ENCODE measurements at places on chromosomes 2 and 18.

DNA sequence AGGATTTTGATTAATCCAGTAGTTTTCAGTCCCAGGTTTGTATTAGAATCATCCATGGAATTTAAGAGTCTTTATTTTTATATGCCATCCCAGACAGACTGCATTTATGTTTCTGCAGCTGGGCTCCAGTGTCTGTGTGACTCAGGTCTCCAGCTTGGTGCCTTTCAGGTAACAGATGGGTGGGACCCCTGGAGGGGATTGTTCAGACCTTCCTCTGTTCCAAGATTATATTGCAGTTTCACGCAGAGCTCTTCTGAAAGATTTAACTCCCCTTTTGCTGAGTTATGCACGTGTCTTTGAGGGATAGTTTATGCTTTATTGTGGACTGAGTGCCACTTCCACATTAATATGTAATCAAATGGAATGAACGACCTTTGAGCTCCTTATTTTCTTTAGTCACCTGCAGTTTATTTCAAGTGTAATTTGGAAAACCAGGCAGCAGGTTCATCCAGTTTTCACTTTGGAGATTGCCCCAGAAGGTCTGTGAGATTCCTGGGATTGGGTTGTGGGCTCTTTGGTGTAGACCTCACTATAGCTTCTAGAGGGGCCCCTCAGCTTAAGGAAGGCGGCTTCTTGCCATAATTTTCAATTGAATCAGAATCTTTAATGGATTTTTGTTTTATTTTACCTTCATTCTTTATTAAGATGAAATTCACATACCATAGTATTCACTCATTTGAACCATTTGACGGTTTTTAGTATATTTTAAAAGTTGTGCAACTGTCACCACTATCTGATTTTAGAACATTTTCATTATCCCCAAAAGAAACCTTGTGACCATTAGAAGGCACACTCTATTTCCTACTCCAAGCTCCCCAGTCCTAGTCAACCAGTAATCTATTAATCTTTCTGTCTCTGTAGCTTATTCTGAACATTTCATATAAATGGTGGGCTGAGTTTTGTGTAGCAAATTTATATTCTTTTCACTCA is 135.0 kb downstream of the WDSUB1 start:
- DNase-seq, result no peak

DNA sequence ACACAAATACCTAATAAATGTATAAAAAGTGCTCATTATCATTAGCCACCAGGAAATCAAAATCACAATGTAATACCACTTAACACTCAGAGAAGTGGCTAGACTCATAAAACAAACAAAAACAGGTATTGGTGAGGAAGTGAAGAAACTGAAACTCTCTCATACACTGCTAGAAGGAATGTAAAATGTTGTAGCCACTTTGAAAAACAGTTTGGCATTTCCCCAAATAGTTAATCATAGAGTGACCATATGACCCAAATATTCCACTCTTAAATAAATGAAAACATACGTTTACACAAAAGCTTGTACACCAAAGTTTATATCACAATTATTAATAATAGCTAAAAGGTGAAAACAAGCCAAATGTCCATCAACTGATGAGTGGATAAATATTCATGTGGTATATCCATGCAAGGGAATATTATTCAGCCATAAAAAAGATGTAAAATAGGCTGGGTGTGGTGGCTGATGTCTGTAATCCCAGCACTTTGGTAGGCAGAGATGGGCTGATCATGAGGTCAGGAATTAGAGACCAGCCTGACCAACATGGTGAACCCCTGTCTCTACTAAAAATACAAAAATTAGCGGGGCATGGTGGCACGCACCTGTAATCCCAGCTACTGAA is 86.2 kb upstream of the COL5A2 start:
- no peak for DNase-seq

DNA sequence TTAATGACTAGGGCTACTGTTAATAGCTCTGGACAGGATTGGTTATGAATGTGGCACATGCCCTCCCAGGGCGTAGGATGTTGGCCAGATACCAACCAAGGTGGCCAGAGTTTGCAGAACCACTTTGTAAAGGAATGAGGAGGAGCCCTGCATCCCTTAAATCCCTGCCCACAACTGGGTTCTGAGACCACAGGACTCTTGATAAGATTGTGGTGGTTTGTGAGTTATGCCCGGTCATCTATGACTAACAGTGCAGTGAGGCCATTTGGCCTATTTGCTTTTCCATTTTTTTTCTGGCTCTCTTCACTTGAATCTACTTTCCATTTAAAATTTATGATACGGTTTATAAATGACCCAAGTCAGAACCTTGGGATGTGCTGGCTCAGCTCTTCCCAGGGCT is 294.5 kb downstream of the PRKCE start:
- no peak for DNase-seq

DNA sequence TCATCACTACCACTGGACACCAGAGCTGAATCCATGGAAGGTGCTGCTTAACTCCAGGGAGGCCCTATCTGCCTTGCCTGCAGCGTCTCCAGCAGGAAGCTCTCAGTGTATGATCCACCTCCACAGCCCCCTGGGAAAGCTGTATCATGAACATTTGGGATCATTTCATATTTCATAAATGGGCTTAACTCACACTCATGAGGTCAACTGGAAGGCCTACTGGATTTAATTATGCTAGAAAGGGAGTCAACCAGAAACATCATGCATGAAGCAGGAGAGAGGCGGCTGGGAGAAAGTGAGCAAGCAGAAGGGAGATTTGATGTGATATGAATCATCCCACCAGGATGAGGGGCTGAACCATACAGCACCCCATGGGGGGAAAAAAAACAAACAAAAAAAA is 537.7 kb downstream of the TNS1 start:
- DNase-seq, result no peak

GRCh38 chr18:4299395-4299794 is 155.7 kb downstream of the DLGAP1 start:
- no peak for DNase-seq

DNA sequence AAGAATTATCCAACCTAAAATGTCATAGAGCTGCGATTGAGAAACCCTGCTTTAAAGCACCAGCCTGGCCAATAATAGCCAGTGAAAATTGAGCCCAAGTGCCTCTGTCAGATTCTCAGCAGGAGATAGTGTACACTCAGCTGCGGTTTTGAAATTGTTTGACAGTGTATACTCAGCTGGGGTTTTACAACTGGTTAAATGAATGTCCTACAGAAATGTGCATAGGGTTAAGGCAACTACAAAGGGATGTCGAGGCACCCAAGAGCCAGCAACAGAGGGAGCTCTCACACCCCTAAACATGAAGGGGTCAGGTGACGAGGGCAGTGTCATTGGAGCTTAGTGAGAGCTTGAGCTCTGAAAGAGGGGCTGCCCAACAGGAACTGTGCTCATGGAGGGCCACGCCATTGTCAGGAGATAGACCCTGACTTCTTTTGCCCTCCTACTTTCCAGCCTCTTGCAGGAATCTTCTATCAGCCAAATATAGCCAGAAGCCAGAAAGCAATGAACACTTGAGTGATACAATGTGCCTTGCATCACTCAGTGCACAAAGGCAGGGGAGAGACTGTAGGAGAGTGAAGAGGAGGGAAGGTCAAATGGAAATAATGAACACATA is 15.1 kb downstream of the ACTG2 start:
- DNase-seq, result peak; percentile 23

- DNase-seq, result peak; percentile 56
Observed at GRCh38 chr2:241354668-241355658, 1.1 kb upstream of the FARP2 start.

GRCh38 chr18:44779753-44780292 is 99.1 kb downstream of the SETBP1 start:
- DNase-seq, result no peak

GRCh38 chr2:216923706-216924105 is 63.8 kb upstream of the TNP1 start:
- DNase-seq, result no peak

GRCh38 chr18:33805592-33805991 is 227.6 kb downstream of the ASXL3 start:
- no peak for DNase-seq

DNA sequence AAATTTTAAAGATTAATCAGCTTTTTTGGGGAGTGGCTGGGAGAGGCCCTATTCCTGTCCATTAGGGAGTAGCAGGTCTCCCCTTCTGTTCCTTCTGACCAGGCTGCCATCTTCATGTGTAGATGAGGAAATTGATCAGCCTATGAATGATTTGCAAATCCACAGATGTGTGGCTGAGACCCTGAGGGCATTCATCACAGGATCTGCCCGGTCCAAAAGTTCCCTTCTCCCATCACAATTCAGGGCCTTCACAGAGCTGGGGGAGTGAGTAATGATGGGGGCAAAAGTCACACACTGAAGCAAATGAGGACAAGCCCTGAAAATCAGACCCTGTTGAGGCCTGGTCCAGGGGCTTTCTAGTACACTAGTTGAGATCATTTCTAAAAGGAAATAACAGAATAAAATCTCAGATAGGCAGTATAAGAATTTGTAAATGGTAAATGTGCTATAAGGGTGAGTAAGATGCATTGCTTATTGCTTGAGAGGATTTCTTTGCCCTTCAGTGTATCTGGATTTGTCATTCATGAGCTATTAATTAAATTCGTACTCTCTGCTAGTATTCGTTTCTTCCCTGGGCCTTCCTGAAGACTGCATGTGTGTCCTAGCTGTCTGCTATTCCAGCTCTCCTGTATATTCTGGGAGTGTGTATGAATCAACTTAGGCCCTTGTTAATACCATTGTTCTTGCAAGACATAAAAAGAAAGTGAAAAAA is 53.2 kb downstream of the SETBP1 start:
- DNase-seq, result no peak

DNA sequence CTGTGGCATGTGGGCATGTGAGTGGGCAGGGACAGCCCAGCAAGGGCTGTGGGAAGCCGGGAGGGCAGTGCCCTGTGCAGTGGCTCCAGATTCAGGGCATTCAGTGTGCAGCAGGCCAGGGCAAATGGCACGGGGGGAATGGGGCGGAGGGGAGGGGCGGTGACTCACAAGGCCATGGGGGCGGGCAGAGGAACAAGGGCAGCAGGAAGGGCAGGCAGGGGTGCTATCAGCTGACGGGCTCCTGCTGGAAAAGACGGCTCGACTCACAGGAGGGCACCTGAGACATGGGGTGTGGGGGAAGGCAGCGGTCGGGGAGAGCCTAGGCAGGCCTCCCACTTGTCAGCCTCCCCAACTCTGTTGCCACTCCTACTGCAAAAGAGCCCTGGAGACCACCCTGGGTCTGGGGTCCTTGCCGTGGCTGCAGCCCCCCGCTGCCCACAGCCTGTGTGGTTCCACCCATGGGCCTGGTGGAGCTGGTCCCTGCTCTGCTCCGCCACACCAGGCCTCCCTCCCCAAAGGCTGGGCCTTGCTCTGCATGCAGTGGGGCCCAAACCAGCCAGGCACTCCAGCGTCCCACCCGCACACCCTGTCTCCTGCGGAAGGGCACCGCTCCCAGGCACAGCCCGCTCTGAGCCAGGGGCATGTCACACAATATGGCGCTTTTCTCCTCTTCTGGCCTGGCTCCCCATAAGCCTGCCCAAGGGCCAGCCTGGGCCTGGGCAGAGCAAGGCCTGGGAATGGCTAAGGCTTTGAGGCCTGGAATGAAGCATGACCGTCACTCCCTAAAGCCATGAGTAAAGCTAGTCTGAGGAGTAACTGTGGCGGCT is 25.9 kb downstream of the HS6ST1 start:
- DNase-seq, result no peak

GRCh38 chr2:28009732-28010131 is 119.2 kb downstream of the BABAM2 start:
- DNase-seq, result no peak

GRCh38 chr2:147846412-147847081 is 1.7 kb downstream of the ACVR2A start:
- DNase-seq, result peak; percentile 6

- no peak for DNase-seq
Observed at GRCh38 chr2:71589763-71590162, 136.4 kb downstream of the DYSF start.

DNA sequence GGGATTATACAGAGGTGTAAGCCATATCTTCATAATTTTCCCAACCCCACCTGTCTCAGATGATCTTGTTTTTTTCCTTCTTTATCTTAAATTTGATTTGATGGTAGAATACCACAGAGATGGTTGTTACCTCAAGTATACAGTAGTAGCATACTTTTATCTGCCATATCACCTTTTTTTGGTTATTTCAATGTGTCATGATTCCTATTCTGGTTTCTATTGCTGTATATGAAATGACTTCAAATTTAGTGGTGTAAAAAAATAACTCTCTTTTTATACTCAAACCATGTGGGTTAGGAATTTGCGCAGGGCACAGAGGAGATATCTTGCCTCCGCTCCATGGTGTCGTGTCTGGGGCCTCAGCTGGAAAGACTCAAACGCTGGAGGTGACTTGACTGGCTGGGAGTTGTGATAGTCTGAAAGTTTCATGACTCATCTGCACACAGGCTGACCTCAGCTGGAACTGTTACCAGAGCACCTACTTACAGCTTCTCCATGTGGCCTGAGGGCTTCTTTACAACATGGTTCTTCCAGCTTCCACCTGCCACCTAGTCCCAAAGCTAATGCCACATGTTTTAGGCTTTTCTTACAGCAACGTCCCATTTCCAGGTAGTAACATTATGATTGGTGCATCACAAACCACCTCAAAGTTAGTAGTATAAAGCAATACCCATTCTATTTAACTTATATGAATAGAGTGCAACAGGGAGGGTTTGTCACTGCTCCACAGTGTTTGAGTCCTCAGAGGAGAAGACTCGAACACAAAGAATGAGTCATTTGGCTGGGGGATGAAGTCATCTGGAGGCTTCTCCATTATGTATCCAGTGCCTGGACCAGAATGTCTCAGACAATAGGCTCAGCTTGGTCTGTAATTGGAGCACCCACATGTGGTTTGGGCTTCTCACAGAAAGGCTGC is 82.3 kb upstream of the XPO1 start:
- no peak for DNase-seq

DNA sequence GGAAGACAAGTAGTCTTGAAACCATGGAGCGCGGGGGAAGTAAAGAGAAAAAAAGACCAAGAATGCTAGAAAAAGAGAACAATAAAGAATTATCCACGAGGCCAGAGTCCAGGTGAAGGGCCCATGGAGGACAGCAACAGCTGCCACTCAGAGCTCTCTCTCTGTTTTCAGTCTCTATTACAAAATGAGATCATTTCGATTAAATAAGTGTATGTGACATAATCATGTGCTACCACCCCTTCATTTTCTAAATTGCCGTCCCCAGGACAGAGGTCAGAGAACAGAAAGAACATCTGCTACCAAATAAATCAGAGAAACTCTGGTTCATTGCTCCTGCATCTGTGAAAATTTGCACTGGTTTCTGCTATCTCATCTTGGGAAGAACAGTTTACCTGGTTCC is 838.7 kb downstream of the RNF144A start:
- no peak for DNase-seq

DNA sequence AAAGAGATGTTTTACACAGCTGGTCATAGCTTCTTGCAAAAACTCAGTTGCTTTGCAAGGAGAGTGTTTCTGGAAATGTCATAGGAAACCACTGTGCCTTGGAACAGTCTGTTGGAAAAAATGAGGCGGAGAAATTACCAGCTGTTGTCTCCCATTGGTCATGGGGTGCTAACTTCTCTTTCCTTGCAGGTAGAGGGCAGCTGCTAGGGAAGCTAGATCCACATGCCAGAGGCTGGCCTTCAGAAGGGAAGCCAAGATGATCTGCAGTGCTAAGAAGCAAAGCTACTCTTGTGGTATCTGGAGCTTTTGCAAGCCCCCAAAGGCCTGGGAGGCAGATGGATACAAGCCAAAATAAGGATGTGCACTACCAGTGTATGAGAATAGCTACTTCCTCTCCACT is 34.8 kb upstream of the LAMA1 start:
- no peak for DNase-seq

Measured in HEK293T (cell line).